ENCODE measurements at places on chromosomes 16 and 17.

DNA sequence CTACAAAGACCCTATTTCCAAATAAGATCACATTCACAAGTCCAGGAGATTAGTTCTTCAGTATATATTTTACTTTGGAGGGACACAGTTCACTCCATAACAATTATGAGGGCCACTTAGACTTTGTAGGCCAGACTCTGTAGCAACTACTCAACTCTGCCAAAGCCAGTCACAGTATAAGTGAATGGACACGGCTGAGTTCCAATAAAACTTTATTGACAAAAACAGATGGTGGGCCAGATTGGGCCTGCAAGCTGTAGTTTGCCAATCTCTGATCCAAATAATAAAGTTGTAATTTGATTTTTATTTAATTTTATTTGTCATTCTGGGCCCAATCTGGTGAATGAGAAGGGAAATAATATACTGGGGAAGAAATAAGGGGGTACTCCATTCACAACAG, 101.1 kb downstream of the ZNF18 start:
- DNase-seq: no peak

GRCh38 chr16:74896389-74897370, 88.2 kb downstream of the WDR59 start:
- DNase-seq: no peak

GRCh38 chr17:43640491-43641252, 21.1 kb downstream of the MEOX1 start:
- DNase-seq: no peak

- DNase-seq: no peak
Observed at GRCh38 chr16:47991491-47991890, 164.3 kb downstream of the ABCC12 start.

DNA sequence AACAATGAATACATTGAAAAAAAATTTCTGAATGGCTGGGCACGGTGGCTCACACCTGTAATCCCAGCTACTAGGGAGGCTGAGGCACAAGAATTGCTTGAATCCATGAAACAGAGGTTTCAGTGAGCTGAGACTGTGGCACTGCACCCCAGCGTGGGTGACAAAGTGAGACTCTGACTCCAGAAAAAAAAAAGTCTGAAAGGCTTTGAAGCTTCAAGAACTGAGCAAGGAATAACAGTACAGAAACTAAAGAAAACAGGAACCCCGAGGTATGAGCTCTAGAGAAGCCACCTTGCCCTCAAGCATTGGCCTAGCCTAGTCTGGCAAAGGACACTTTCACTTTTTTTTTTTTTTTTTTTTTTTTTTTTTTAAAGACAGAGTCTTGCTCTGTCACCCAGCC, 45.0 kb downstream of the TEX2 start:
- no peak for DNase-seq

DNA sequence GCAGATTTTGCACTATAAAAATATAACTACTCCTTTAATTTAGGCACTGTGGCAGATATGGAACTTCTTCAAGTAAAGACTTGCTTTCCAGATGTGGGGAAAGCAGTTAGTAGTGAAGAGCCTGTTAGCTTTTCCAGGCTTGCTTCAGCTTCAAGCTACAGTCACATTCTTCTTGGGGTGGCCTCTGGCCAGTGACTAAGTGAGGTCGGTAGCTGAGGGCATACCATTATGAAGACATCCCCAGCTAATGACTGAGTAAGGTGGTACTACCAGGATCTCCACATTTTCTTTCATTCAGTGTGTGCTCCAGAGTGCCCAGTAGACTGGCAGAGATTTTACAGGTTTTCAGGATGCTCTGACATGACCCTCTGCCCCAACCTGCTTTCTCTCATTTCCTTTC, 167.1 kb upstream of the KIF2B start:
- no peak for DNase-seq

DNA sequence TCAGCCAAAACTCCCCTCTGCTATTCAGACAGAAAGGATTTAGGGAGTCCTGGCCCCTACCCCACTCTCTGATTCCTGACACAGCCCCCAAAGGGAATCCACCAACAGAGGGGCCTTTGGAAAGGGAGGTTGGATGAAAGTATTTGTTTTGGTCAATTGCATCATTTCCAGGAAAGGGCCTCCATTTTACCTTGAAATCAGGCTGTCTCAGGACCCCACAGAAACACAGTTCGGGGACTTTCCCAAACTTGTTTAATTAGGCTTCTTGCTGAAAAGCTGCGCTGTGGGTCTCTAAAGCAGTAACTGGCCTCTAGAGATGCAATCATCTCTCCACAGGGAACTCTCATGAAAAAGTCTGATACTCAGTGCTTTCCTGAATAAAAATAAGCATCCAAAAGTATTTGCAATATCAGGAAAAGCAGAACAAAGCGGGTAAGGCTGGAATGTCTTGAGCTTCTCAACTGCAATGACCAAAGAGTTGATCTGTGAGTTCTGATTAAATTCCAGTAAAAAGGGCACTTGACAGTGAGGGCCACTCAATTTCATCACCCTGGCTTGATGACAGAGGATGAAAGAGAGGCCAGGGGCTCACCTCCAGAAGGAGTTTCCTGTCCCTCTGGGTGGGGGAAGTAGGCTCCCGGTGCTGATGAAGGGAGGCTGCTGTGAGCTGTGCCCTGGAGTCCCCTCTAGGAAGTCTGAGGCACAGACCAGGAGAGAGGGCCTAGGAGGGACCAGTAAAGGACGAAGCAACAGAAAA, 36.3 kb downstream of the LYRM9 start:
- DNase-seq: no peak
